GM18507 (cell line): ENCODE measurements at places on chromosomes 6 and 20.

GRCh38 chr6:152091851-152092341 is 284.4 kb downstream of the ESR1 start:
- DNase-seq, result no peak

- DNase-seq, result no peak
Measured at GRCh38 chr20:51575486-51575885, 33.0 kb upstream of the NFATC2 start.

GRCh38 chr6:80541181-80541580 is 434.7 kb downstream of the BCKDHB start:
- DNase-seq, result no peak

GRCh38 chr6:34865107-34865506 is 22.7 kb downstream of the TAF11 start:
- no peak for DNase-seq

GRCh38 chr6:44926556-44926955 is 401.6 kb upstream of the RUNX2 start:
- DNase-seq, result no peak

DNA sequence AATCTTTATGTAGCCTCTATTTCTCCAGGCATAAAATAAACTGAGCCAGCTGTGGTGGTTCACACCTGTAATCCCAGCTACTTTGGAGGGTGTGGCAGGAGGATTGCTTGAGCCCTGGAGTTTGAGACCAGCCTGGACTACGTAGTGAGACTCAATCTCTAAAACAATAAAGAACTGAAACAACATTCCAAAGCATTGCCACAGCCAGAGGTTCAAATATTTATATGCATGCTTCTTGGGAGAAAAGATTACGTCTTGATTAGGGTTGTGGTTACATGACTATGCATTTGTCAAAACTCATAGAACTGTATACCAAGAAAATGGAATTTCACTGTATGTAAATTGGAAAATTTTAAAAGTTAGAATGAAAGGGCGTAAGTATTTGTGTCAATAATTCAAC is 27.7 kb upstream of the PAX1 start:
- DNase-seq, result no peak

GRCh38 chr6:108102965-108103364 is 28.4 kb upstream of the OSTM1 start:
- no peak for DNase-seq

DNA sequence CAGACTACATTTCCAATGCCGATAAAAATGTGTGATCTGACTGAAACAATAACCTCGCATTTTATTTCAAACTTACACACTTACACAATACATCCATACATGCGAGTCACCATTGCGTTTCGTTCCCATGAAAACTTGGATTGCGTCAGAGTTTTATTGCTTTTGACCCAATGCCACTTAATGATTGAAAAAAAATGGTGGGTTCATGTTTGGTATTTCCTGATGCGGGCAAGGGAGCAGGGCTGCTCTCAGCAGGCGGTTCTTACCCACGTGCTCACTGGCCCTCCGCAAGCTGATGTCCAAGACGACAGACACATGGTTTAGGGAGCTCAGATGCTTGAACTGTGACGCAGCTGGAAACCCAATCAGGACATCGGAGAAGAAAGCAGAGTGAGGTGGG is 281.0 kb upstream of the SULF2 start:
- DNase-seq, result no peak

- no peak for DNase-seq
Measured at GRCh38 chr6:143490775-143491174, 20.7 kb downstream of the FUCA2 start.

DNA sequence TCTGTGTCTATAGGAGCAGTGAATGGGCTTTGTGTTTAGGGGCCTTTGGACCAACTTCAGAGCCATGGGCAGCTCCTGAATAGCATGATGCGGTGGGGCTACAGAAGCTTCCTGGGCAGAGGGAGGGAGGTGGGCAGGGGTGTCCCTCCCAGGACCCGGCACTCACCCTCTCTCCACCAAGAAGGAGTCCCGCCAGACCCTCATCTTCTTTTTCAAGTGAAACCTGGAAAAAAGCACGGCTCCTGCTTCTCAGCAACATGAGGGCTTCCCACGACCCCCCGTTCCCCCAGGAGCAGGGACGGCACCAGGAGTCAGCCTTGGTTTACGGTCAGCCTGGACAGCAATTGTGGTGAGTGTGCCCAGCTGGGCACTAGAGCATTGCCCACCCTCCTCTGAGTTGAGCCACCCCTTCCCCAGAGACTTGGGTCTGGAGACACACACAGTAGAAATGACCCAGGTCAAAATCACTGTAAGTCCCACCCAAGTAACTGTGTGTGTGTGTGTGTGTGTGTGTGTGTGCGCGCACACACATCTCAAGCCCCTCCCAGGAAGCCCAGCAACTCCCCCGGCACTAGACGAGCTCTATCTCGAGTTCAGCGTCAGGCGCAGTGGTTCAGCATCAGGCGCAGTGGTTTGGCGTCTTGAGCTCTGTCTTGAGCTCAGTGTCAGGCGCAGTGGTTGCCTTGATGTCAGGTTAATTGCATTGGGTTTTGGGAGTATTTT is 108.2 kb downstream of the SULF2 start:
- DNase-seq, result no peak

DNA sequence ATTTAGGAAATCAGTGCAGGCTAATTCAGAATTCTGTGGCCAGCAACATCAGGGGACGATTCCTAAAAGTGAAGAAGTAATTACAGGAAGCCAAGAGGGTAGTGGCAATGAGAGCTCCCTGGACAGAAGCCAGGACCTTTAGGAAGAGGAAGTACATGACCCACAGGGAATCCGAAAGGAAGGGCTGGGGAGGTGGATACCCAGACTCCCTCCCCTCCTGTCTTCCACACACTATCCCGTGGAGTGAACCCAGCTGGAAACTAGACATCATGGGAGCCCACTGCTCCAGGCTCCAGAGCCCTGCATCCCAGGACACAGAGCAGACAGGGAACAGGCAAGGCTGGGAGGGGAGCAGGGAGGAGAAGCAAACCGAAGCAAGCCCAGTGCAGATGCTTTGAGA is 83.0 kb downstream of the SNX5 start:
- no peak for DNase-seq

DNA sequence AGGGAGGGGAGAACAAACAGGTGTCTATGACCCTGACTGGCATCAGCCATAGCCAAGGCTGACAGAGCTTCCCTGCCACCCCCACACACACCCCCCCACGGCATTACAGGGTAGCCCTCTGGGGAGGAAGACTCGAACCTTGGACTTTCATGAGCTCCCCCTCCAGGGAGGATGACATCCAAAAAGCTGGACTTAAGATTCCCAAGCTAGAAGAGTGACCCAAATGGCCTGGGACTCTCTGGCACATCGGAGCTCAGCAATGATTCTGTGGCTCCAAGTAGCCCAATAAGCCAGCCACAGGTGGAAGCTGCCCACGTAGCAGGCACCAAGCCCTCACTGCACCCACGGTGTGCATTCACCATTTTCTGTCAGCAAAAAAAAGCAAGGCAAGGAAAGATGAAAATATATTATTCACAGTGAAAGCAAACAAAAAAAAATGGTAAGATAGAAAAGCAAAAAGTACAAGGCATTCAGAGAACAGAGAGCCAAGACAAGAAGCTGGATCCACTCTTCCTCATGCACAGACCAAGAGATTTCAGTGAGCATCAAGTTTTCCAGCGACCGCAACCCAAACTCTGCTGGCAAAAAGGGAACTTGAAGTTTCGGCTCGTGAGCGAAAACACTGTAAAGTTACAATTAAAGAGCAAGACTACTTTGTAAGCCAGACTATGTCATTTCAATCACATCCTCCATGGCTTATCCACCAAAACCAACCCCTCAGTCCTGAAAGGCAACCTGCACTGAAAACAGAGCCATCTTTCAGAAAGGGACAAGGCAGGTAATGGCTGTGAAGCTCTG is 10.9 kb downstream of the JAG1 start:
- DNase-seq, result no peak

GRCh38 chr6:137768935-137769334 is 98.1 kb upstream of the TNFAIP3 start:
- DNase-seq, result no peak

- no peak for DNase-seq
Measured at GRCh38 chr6:43269273-43270007, 26.2 kb downstream of the TTBK1 start.

GRCh38 chr6:73062837-73063236 is 162.5 kb downstream of the KHDC1L start:
- DNase-seq, result no peak

DNA sequence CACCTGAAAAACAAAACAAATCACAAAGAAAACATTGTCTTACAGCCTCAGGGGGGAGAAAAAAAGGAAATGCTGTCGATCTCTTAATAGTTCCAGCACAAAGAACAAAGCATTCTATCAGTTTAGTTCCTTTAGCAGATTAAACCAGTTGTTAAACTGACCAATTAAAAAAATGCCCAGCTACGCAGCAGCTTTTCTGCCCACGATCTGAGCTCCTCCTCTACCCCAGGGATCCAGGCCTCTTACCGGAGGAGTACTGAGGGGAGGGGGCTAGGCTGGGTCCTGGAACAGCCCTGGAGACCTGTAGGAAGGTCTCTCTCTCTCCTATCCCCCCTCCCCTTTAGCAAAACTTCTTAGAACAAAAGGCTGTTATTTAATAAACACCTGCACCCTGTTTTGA is 13.4 kb downstream of the PTK7 start:
- DNase-seq, result no peak

- no peak for DNase-seq
Measured at GRCh38 chr20:38256966-38257365, 3.6 kb downstream of the KIAA1755 start.

DNA sequence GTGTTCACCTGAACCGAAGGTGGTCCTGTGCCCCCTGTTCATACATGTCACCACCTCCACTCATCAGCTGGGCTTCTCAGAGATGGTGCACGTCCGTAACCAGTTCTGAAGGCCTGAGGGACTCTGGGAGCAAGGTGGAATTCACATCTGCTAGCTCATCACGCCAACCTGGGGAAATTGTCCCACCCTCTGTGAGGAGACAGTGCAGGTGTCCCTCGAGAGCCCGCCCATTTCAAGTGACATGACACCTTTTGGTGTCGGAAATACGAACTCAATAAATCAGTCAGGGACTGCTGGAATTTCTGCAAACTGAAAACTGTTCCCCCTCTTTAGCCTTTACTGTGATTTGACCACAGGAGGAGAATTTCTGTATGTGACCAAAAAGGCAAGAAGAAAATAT is 99.4 kb downstream of the SYNDIG1 start:
- no peak for DNase-seq

GRCh38 chr20:37317994-37318640 is 27.8 kb upstream of the SRC start:
- DNase-seq, result no peak

DNA sequence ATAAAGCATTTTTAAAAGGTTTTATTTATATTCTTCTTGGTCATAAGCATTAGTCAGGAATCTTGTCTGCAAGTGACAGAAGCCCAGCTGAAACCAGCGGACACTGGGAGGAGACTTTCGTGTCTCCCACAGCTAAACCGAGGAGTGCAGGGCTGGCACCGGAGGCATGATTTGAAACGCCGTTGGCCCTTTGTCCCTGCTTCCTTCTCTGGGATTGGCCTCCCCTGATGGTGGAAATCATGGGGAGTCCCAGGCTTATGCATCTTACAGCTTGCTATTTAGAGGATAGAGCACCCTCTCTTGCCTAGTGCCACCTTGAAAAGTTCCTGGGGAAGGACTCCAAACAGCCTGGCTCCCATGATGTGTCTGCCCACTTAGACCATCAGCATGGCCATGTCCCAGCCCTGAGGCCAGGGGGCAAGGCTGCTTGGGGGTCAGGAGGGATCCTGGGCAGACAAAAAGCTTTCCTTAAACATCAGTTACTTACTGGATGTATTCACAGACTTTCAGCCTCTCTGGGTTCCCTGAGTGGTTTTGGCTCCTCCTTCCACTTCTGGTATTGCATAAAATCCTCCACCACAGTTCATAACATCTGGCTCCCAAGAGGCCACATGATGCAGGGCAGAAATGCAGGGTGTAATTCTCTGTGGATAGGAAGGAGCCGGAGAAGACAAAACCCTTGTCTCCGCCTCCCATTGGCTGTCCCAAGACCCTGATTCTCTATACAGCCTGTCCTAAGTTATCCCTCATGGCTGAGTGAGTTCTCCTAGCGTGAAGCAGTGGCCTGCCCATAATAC is 49.3 kb upstream of the INSM1 start:
- DNase-seq, result no peak

GRCh38 chr6:70821751-70822150 is 135.1 kb downstream of the B3GAT2 start:
- DNase-seq, result no peak

DNA sequence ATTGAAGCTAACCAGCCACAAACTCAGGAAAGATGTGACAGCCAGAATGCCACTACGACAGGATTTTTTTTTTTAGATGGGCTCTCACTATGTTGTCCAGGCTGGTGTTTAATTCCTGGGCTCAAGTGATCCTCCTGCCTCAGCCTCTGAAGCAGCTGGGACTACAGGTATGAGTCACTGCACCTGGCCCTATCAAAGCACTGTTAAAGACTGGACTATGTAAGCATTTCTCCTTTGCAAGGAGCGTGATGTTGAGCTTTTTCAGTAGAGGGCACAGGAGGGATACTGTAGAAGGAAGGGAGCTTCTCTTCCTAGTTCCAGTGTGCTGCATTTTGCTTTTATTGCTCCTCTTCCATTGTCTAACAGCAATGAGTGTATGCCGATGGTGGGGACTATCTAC is 35.8 kb downstream of the ZBTB9 start:
- DNase-seq, result no peak

DNA sequence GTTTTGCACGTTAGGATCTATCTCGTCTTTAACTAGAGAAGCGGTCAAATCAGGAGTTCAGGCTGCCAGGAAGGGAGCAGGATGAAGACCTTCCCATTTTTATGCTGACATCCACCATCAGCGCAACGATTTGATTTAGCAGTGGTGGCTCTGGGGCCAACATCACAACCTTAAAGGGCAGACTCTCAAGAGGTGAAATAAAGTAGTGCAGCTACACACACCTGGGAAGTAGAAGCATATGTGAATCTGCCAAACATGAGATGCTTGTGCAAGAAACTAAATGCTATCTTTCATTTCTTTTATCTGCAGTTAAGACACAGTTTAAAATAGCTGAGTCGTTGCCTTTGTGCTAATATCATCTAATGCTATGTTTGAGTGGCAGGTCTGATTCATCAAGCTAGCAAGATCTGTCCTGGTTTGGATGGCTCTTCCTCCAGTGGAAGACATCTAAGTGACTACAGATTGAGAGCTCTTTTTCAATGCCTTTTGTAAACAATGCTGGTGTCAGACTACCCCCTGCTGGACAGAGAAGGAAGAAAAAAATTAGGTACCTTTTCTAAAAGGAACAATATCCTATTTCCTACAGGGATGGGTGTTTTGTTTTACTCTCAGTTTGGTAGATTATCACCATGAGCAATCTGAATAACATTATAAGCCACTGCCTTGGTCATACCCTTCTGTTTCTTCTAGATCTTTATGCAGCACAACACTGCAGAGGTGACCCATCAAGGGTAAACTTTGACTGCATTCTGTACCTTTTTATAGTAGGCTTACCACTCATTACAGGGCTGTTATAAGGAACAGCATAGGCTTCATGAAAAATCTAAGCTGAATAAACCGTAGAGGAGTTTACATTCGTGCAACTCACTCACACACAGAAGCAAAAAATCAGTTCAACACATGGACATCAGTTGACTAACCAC is 171.6 kb upstream of the FBXL4 start:
- no peak for DNase-seq

- DNase-seq, result no peak
Measured at GRCh38 chr20:50273601-50274491, 83.2 kb downstream of the CEBPB start.
